Effector memory CD8-positive, alpha-beta T cell (primary cell): ENCODE measurements at places on chromosomes 7 and 10.

DNA sequence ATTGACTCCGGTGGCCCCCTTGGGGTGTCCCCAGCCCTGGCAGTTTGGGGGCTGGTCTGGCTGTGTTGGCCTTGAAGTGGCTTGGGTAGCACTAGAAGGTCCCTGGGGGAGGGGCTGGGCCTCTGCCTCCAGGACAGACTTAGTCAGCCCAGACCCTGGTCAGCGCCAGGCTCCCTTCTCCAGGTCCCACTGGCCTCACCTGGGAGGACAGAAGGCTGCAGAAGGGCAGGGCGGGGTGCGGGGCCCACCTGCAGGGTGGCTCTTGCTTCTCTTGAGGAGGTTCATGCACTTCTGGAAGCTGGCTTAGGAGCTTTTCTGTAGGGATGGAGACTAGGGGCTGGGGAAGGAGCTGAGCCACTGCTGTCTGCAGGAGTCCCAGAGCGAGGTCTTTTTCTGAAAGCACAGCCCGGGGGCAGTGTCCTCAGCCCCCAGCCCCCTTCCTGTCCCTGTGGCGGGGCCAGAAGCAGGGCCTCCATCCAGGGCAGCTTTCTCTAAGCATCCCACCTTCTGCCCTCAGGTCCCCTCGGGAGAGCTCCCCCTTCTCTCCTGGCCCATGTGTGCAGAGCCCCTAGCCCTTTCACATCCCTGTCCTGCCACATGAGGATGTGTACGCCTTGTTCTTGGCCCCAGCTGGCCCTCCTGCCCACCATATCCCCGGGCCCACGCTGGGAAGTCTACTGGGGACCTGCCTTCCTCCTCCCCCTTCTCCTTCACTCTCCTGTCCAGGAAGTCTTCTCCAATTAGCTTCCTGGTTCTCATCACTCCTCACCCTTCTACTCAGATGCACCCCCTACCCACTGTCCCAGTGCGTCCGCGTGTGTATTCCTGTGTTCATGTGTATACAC lies 11.0 kb downstream of the TBATA start:
- no peak for DNase-seq

DNA sequence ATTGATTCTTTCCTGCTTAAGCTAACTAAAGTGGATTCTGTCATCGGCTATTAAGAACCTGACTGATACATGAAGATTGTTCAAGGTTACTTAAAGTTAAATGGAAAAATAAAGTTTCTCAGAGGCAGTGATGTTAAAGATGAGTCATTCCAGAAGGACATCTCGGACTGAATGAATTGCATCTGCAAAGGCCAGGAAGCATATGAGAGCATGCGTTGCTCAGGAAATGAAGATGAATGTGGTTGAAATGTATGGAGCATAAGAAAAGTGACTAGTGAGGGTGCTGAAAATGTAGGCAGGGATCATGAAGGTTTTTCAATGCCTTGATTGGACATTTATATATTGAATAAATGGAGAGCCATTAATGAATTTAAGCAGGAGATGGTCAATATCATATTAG lies 133.9 kb upstream of the GHITM start:
- no peak for DNase-seq

DNA sequence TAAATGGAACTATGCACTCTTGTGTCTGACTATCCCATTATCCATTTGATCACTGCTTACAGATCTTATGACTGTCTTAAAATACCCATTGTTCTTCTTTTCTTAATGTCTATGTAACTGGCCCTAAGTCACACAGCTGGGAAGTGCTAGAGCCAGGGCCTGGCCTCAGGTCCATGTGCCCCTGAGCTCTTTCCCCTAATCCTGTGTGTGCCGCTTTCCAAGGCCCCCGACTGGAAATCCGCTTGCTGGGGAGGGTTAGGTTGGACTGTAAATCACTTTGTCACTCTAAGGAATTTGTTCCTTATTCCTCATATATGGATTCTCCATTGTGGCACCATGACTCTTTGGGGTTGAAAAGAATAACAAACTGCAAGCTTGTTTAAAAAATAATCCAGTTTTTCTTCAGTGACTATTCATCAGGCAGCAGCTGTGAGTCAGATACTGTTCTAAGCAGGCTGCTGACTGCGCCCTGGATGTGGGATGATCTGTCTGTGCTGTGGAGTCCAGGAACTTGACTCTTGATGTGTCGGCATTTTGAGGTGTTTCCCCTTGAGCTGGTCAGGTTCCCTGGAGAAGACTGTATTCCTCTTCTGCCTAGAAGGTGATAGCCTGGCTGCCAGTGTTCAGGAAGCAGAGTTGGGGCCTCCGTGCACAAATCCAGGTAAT lies 236.3 kb downstream of the SDK1 start:
- DNase-seq: no peak

GRCh38 chr7:4124556-4125477 lies 557.3 kb upstream of the FOXK1 start:
- no peak for DNase-seq
